ENCODE measurements at places on chromosomes 5 and 9.

- no peak for DNase-seq
These were observed 548.6 kb downstream of the KIF4B start for GRCh38 chr5:155562158-155562557.

GRCh38 chr9:127452691-127453090 is 1.4 kb downstream of the LRSAM1 start:
- DNase-seq: no peak

DNA sequence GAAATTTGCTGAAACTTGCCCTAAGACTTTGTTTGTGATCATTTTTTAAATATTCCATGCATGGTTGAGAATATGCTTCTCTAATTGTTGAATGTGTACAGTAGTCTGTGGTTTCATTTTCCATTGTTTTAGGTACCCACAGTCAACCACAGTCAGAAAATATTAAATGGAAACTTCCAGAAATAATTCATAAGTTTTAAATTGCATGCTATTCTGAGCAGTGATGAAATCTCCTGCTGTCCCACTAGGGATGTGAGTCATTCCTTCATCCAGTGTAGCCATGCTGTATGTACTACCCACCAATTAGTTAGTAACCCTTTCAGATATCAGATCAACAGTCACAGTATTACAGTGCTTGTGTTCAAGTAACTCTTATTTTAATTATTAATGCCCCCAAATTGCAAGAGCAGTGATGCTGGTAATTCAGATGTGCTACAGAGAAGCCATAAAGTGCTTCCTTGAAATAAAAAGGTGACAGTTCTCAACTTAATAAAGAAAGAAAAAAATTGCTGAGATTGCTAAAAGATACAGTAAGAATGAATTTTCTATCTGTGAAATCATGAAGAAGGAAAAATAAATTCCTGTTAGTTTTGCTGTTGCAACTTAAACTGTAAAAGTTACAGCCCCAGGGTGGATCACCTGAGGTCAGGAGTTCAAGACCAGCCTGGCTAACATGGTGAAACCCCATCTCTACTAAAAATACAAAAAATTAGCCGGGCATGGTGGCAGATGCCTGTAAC is 79.9 kb upstream of the FBXL17 start:
- DNase-seq: peak; percentile 25

DNA sequence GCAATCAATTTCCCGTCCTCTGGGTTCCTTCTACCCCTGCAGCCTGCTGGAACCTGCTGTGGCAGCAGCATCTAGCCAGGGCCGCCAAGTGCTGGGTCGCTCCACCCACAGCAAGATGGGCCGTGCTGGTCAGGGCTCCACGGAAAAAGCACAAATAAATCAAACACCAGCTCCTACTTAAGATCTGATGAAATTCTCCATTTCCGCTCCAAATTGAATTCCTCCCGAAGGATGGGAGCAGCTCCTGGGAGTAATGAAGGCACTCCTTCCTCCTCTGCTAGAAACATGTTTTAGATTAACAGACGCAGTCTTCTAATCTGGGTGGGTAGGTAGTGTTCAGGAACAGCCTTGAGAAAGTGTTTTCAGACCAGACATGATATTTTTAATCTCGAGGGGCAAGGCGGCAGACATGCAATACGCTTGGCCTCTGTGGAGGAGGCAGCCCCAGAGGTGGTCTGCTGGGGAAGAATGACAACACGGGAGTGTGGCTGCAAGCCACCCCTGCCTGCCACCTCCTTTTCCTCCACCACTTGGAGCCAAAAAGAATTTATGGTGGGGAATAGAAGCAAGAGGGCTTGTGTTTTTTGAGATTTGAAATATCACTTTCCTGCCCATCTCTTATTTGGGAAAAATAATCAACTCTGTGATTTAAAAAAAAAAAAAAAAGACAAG is 194.1 kb downstream of the AOPEP start:
- peak; percentile 92 for DNase-seq

- no peak for DNase-seq
These were observed 217.9 kb downstream of the SPOCK1 start for GRCh38 chr5:137281201-137281600.
